Left renal pelvis (tissue), 4 donors: ENCODE measurements at places on chromosomes 7 and 10. TPM values are rescaled to one million over a fixed set of nuclear protein-coding genes. Genes with fewer than 3 reads are reported as not detected.

DNA sequence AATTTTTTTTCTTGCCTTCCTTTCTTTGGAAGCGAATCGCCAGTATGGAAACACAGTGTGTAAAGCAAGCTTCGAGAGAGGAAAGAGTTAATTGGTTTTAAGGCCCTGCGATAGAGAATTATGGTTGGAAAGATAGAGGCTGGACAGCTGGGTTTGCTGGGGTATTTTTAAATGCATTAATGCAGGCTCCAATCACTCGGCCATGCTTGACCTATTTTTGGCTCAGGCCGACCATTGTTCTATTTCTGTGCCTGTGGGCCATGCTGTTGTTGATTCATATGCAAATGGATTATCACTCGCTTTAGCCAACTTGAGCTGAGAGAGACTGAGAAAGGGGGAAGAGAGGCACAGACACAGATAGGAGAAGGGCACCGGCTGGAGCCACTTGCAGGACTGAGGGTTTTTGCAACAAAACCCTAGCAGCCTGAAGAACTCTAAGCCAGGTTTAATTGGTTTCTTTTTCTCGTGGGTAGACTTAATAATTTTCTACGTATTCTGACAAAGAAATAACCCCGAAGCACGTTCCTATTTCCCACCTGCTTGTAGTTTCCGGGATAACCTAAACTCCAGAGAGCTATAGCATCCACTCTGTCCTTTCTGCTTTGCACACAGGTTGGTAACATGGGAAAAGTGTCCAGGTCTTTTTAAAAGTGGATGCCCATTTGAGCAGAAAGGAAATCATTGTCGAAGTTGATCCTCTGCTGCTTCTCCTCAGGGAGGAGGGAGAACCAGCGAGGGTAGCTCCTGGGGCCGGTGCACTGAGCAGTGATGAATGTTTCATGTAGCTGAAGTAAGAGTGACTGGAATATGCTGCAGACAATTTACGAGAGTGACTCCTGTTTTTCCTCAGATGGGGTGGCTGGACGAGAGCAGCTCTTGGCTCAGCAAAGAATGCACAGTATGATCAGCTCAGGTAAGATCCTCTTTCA is at the start of gene HDAC9:
TSS of gene HDAC9 (plus strand) at position 338 of the 929 bp plus-strand sequence. CDS start at position 892, 554 bp downstream.
- peak; percentile 12 for DNase-seq

GRCh38 chr7:86008898-86009297 is 634.8 kb upstream of the GRM3 start:
- no peak for DNase-seq

GRCh38 chr7:105204953-105205352 is 183.8 kb downstream of the SRPK2 start:
- no peak for DNase-seq

DNA sequence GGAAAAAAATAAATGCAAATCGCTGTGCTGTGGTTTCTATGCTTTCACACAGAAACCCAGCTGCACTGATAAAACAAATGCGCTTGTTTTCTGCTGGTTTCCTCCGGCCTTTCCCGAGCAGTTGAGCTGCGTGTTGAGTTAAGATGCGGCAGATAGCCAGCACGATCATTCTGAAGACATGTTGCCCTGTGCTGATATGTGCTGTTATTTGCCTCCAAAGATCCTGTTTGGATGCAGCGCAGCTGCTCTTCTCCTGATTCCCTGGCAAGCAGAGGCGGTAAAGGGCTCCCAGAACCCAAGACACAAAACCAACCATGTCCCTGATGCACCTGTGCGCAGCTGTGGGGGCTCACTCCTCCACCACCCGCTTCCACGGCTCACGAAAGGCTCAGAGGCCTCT is 225.4 kb downstream of the PAXIP1 start:
- no peak for DNase-seq

TFEC gene
- polyA plus RNA-seq: 3.9 TPM
